ENCODE measurements at places on chromosomes 5 and 9.

DNA sequence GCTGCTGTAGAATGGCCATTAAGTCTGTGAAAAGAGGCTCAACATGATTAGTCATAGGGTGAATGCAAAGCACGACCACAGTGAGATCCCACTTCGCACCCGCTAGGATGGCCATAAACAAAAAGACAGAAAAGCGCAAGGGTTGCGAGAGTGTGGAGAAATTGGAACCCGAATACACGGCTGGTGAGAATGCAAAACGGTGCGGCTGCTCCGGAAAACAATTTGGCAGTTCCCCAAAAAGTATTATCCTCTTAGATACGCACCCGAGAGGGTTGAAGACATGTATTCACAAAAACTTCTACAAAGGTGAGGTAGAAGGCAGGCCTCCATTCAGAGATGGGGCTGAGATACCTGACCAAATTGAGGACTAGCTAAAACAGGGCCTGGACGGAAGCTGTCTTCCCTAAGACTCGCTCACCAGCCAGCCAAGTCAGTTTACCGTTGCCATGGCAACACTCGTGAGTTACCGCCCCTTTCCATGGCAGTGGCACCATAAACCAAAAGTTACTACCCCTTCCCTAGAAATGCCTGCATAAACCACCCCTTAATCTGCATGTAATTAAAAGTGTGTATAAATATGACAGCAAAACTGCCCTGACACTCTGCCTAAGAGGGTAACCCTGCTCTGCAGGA lies 726 bp upstream of the PSMB7 start:
- no peak for DNase-seq

GRCh38 chr5:120449501-120449900 lies 14.6 kb upstream of the PRR16 start:
- DNase-seq = no peak

DNA sequence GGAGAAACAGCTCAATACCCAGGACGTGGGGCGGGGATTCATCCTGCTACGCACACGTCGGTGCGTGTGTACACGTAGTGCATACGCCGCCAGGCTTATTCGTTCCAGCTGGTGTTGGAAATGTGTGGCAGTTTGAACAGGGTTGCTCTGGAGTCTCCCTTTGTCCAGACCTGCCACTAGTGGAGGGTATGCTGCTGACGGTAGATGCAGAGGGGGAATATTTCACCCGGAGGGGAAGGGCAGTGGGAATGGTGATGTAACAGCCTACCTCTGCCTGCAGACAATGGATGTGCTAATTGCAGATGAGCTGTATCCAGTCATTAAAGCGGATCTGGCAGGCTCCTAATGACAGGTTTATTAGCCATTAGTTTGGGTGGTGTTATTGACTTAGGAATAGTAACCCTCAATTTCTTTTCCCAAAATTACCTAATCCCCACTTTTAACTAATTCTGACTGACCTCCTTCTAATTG lies 142.7 kb downstream of the PAX5 start:
- no peak for DNase-seq

GRCh38 chr5:84688566-84688965 lies 303.9 kb upstream of the EDIL3 start:
- DNase-seq = no peak

DNA sequence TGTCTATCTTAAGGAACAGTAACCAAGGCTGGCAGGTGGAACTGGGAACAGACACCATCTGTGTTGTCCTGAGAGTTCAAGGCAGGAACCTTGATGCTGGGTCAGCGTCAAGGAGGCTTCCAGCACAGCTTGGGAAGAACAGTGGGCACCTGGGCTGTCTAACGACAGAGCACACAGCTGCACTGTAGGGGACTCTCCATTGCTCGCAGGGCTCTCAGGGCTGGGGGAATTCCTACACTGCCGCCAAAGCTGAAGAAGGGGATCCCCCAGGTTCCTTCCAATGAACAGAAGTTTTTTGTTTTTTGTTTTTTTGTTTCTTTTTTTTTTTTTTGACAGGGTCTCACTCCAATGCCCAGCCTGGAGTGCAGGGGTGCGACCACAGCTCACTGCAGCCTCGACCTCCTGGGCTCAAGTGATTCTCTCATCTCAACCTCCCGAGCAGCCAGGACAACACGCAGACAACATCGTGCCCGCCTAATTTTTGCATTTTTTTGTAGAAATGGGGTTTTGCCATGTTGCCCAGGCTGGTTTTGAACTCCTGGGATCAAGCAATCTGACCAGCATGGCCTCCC lies 81.9 kb downstream of the PTPN3 start:
- no peak for DNase-seq

- no peak for DNase-seq
These were observed 108.6 kb upstream of the MINAR2 start for GRCh38 chr5:129639331-129639730.

DNA sequence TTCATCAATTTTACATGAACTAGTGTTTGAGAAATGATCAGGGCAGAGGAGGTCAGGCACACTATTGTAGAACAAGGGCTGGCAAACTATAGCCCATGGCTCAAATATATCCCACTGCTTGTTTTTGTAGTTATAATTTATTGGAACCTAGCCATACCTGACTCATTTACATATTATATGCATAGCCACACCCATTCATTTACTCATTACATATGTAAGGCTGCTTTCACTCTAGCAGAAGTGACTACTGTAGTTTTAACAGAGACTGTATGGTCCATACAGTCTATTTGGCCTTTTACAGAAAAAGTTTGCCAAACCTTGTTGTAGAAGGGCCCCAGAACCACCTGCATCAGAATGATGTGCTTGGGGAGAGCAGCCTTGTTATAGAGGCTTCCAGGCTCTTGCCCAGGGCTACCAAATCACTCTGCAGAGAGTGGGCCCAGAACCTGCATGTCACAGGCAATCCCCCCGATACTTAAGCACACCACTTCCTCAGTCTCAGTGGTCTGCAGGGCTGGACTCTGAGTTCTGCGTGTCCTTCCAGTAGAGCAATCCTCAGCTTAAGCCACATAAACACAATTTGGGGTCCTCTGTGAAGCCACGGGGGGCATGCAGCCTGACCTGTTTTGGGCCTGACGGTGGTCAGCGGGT lies 6.7 kb downstream of the ANKS6 start:
- no peak for DNase-seq

DNA sequence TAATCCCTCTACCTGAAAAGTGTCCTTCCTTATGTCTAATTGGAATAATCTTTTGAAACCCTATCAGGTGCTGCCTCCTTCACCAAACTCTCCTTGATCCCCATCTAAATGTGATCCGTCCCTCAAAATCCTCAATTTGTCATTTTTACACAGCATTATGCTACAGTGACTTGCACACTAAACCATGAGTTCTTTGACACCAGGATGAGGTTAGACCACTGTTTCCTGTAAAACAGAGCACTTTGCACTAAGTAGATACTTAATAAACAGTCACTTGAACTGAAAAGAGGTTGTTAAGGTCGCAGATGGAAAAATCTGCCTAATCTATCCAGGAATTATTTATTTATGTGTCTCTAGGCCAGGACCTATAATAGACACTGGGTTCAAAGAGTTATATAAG lies 44.2 kb upstream of the TLX3 start:
- DNase-seq = no peak

- DNase-seq = peak; percentile 85
These were observed 51.1 kb upstream of the ORM1 start for GRCh38 chr9:114271556-114272510.

DNA sequence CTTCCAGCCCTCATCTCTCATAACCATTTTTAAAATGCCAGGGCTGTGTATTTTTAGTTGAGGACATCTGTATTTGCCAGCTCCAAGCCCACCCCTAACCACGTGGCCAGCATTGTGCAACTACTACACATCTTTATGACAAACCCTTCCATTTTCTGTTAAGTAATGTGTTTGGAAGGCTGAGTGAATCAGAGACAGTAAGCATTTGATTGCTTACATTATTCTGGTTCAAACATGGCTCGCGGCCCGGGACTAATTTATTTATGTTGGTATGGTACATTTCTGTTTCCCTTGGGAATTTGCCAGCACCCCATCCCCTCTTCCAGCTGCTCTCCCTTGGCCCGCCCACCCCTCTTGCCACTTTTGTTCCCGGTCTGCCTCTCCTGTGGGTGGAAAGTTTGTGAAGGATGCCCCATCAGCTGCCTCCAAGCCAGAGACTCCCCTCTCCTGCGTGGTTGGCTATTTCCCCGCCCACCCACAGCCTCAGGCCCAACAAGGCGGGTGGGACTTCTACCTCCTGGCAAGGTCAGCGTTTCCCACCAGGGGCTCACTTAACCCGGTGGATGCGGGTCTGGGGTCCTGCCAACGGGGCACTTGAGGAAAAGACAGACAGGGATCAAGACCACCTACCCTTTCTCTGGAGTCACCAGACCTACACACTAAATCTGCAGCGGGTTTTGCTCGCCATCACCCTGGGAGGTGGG lies 162.2 kb downstream of the HSD17B3 start:
- DNase-seq = peak; percentile 7

DNA sequence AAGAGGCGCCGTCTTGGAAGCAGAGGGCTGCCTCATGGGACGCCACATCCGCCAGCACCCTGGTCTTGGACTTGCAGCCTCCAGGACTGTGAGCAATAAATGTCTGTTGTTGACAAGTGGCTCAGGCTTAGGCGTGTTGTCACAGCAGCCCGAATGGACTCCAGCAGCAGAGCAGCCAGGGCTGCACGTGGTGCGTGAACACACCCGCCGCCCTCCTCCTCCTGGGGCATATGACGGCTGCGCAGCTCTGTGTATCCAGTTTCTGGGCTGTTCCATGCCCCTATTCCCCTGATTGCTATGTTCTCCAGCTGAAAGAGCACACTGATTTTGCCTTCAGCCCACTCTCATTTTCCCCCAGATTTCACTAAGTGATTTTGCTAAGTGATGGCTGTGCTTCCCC lies 36.0 kb upstream of the CLPTM1L start:
- DNase-seq = no peak

GRCh38 chr9:79765466-79765865 lies 193.7 kb downstream of the TLE4 start:
- no peak for DNase-seq
